COR-L47 (cell line): ENCODE measurements at places on chromosomes 4 and X.

- no peak for DNase-seq
Measured at GRCh38 chr4:142030010-142030409, 393.6 kb downstream of the IL15 start.

GRCh38 chrX:18424482-18425198 is 768 bp upstream of the CDKL5 start:
- DNase-seq = no peak

DNA sequence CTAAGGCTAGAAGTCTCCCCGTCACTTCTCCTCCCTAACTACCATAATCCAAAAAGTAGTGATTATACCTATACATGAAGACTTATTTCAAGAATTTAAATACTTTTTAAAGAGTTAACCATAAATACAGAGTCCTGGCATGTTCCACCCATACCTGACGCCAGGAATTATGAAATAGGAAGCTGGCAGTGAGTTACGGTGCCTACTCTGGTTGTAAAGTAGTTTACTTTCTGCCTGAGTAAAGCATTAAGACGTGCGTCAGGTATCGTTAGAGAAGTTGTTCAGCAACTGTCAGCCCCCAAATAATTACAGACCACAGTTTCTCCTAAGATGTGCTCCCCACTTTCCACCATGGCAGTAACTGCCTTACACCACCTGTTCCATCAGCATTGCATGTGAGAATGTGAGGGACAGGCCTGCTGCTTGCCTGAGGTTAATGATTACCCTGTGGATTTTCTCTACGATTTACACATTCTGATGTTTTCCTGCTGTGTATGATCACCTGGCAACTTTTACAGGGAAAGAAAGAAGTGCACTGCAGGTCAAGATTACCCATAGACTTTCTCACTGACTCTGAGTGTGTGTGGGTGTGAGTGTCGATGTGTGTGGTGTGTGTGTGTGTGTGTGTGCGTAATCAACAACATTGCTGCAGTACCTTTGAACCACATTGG is 92.3 kb upstream of the SLC7A11 start:
- no peak for DNase-seq

DNA sequence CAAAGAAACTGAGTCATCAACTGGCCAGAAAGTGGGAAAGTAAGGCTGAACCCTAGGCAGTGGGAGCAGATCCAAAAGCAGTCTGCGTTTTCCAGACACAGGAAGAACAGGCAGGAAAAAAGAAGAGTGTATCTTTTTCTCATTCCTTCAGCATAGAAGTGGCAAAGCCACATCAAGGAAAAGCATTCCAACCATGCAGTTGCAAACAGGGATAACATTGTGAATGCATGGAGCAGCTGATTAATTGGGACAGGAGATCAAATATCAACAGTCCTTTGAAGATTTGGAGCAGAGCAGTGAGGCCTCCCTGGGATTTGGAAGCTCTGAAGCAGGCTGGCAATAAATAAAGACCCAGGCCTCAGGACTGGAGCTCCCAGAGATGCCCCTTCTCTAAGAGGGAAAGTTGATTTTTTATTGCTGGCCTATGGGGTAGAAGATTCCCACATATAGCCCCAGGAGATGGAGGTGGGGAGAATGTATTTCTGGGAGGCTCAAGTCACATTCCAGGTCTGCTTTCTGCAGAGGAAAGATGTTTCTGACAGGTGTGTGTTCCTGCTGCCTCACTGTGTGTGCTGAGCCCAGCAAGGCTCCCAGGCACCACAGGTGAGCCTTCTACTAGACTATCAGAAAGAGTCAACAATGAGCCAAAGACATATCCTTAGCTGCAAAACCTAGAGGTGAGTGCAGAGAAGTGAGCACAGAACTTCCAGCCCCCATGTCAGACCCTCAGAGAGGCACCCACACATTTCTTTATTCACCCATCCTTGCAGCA is 222.5 kb downstream of the RAB28 start:
- DNase-seq = no peak

DNA sequence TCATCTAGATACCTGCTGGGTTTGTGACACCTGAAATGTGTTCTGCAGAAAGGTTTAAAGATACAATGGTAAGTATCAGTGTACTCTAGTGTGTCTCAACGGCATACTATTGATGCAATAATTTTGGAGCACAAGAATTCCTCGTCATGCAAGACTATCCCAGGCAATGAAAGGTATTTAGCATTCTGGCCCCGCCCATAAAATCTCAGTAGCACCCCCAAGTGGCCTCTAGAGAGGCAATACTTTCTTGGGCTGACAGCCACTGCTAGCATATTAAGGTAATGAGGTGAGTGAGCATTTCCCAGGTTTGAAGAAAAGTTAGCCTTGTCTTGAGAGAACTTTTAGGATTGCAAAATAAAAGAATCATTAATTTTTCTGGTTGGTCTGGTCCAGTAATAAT is 24.0 kb downstream of the TAB3 start:
- no peak for DNase-seq

- DNase-seq = no peak
Measured at GRCh38 chr4:94325835-94326234, 16.8 kb downstream of the HPGDS start.

GRCh38 chr4:41294445-41295062 is 37.8 kb downstream of the UCHL1 start:
- DNase-seq = peak; percentile 17
